SHP77 treated with DMSO at 0.1 percent for 48 hours (cell line): ENCODE measurements at places on chromosomes 12 and 14.

DNA sequence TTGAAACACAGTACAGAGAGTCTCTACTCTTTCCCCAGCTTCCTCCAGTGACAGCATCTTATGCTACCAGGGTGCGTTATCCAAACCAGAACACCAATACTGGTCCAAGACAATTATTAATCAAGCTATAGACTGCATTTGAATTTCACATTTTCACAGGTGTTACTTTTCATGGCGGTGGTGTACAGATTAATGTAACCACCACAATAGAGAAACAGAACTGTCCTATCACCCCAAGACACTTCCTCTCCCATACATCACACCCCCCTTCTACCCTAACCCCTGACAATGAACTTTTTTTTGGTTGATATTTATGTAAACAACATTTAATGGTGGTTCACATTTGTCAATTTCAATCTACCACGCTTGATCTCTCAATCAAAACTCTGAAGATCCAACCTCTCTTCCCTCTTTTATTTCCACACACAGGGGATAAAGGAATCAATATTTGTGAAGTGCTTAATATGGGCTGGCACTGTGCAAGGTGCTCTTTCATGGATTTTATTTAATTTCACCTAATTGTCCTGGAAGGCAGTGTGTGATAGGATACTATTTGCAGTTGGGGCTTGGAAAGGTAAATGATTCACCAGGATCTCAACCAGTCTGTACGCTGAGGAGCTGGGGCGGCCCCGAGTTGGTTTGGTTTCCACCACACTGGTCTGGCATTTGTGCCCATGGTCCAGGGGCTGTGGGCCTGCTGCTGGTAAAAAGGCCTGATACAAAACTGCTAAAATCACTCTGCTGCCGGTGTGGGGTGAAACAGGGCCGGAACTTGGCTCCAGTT, 54.6 kb upstream of the DICER1 start:
- no peak for DNase-seq

- DNase-seq = no peak
These were observed 10.5 kb downstream of the ARHGEF25 start for GRCh38 chr12:57621497-57622292.

DNA sequence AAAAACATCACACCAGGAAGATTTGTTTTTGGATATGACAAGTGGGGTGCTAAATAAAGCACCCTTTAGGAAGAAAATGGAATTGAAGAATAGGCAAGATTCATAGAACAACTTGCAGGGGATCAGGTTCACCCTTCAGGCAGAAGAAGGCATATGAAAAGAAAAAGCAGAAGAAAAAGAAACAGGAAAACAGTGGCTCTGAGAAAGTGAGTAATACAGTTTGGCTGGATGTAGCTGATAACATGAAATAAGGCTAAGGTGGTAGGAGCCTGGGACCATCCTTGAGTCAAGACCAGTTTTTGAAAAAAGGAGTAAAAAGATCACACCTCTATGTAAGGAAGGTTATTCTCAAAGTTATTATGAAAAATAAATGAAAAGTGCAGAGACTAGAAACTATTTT, 42.4 kb downstream of the TRIP11 start:
- DNase-seq = no peak

GRCh38 chr12:68809190-68810026, 1.4 kb downstream of the MDM2 start:
- DNase-seq = peak; percentile 57

DNA sequence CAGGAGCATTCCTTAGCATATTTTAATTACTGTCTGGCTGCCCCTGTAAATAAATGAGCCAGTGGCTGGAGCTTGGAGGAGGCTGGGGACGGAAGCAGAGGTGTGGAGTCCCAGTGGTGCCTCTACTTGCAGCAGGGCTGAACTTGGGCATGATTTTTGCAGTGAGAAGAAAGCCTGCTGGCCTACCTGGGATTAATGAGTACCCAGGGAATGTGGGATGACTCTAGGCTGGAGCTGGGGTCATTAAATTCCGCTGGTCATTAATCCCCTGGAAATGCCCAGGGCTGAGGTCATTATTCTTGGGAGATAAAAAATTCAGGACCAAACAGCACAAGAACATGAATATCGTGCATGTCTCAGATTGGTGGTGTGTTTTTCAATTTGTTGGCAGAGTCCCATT, 753.3 kb downstream of the VRK1 start:
- DNase-seq = no peak

DNA sequence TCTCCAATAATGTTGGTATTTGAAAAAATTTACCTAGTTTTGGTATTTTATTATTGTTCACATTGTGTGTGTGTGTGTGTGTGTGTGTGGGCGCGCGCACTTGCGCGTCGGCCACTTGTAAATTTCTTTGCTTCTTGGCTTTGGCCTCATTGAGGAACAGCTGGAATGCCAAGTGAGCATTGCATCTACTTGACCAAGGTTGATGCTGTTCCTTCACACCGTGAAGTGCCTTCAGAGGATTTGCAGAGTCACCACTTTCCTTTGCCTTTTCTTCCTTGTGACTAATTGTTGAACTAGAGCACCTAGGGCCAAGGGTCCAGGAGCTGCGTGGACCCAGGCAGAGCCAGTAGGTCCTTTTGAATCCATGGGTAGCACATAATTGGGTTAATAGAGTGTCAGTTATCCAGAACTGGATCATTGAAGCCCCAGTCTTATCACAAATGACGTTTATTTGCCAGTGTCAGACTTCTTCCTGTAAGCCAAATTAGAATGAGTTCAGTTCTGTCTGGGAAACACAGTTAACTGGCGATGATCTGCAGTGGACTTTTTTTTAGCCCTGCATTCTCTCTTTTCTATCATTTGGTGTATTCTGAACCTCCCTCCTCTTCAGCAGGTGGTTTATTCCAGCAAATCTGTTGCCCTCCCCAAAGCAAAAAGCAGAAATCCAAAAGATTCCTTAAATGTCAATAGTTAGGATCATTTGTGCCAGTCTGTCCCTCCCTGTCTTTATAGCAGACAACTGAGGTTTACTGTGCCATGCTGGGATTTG, 2.6 kb downstream of the PPP2R5C start:
- no peak for DNase-seq

GRCh38 chr14:97777622-97778355, 980.6 kb downstream of the VRK1 start:
- no peak for DNase-seq

GRCh38 chr14:70771781-70772212, 37.5 kb downstream of the MAP3K9 start:
- DNase-seq = no peak

DNA sequence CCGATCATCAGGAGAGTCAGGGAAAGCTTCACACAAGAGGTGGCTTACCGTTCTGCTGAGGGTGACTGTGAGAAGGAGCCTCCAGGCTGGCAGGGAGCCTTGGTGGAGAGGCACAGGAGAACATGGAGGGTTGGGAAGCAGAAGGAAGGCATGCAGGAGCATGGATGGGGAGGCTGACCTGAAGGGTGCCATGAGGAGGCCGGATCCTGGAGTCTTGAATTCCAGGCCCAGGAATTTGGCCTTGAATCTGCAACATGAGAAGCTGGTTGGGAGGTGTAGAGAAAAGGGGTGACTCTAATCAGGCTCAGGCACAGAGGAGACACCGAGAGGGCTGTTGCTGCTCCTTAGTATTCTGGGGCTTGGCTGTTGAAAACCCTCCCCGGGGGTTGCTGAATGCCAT, 130.2 kb downstream of the PELI2 start:
- no peak for DNase-seq

GRCh38 chr12:100845095-100845494, 50.5 kb downstream of the ANO4 start:
- no peak for DNase-seq
